Activated naive CD8-positive, alpha-beta T cell treated with anti-CD3 and anti-CD28 coated beads for 36 hours (primary cell): ENCODE measurements at places on chromosomes 4 and X. TPM values are rescaled to one million over a fixed set of nuclear protein-coding genes. Genes with fewer than 3 reads are reported as not detected.

MSANTD1 gene
- total RNA-seq, result 0.24 TPM

DNA sequence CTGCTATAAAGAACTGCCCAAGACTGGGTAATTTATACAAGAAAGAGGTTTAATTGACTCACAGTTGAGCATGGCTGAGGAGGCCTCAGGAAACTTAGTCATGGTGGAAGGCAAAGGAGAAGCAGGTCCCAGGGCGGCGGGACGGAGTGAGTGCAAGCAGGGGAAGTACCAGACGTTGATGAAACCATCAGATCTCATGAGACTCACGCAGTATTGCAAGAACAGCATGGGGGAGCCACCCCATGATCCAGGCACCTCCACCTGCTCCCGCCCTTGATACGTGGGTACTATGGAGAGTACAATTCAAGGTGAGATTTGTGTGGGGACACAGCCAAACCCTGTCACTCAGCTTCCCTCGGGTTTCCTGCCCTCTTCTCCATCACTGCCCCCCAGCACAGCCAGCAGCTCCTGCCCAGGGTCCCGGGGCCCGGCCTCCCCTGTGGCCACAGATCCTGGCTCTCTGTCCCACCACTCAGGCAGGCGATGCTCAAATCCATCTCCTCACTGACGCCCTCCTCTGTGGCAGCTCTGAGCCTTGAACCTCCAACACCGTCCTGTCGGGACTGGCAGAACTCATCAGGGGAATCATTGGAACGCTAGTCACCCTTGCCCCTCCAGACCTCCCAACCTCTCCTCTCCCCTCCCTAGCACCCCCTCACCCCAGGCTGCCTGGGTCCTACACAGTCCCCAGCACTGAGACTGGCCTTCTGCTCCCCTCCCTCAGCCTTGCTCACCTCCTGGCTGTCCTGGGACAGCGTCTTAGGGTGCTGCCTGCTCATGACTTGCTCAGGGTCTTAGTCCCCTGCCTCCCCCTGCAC lies 37.6 kb downstream of the FGFRL1 start:
- no peak overlapping the region for H3K4me3 ChIP-seq
- DNase-seq, result no peak
- peaks cover 2% of the 10 kb centered on the region for H3K4me1 ChIP-seq
- no peak overlapping the region for H3K27ac ChIP-seq
- H3K27me3 ChIP-seq, result peaks cover 37% of the 10 kb centered on the region
- no peaks in the 10 kb centered on the region for H3K36me3 ChIP-seq

DNA sequence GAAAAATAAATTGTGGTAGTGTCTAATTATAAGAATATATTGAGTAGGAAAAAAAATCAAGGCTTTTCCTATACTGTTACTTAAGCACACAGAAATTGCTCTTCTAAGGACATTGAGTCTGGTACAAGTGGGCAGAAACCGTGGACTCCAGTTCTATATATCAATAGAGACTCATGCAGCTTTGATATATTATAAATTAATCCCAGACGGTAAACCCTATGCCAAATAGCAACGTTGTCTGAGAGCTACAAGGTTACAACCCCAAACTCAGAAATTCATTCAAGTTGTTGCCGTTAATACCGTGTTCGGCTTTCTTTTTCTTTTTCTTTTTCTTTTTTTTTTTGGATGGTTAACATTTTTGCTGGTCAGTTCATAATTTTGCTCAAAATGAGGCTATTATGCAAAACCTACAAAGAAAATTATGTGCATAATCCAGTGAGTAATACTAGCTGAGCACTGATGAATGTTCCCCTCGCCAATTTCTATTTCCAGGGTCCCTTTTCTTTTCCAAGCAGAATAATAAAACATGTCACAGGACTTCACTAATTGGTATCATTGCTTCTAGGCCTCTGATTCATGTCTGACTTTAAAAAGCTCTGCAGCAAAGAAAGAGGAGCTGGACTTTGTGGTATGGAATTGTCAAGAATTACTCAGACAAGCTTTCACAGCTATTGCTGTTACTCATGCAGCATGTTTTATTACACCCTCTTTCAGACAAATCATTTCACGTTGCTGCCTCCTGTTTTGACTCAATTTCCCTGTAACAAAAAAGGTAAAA lies 737.7 kb downstream of the NLGN4X start:
- H3K4me1 ChIP-seq, result no peaks in the 10 kb centered on the region
- H3K4me3 ChIP-seq, result no peak overlapping the region
- H3K27ac ChIP-seq, result no peak overlapping the region

CD38 gene
- total RNA-seq, result 40.3 TPM

RBMX2 gene
- 28.4 TPM for total RNA-seq

FANCB gene
- total RNA-seq, result 14.0 TPM

HEPH gene
- not detected for total RNA-seq

- no peaks in the 10 kb centered on the region for H3K4me1 ChIP-seq
- H3K27me3 ChIP-seq, result peaks cover 4% of the 10 kb centered on the region
- no peak overlapping the region for H3K27ac ChIP-seq
- no peak overlapping the region for H3K4me3 ChIP-seq
These were observed 9.5 kb downstream of the FAT1 start for GRCh38 chr4:186714006-186714675.

DNA sequence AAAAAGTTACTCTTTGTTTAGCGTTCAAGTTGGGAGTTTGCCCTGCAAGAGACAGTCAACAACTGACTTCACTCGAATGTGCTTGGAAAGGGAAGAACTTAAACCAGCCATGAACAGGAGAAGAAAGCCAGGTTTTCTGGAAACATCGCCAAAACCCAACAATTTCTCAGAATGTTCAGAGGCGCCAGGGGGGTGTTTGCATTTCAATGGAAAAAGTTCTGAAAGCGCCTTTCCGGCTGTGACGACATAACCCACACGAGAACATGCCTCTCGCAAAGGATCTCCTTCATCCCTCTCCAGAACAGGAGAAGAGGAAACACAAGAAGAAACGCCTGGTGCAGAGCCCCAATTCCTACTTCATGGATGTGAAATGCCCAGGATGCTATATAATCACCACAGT lies 78.1 kb upstream of the ADGRA3 start:
- no peaks in the 10 kb centered on the region for H3K36me3 ChIP-seq
- H3K27ac ChIP-seq, result no peak overlapping the region
- no peak for DNase-seq
- H3K4me1 ChIP-seq, result peaks cover 2% of the 10 kb centered on the region
- no peaks in the 10 kb centered on the region for H3K27me3 ChIP-seq

VAMP7 gene
- total RNA-seq, result 30.1 TPM

GRCh38 chr4:169092889-169093522 lies 83.0 kb upstream of the CBR4 start:
- H3K27ac ChIP-seq, result no peak overlapping the region
- no peaks in the 10 kb centered on the region for H3K36me3 ChIP-seq
- DNase-seq, result no peak
- no peak overlapping the region for H3K4me3 ChIP-seq

DNA sequence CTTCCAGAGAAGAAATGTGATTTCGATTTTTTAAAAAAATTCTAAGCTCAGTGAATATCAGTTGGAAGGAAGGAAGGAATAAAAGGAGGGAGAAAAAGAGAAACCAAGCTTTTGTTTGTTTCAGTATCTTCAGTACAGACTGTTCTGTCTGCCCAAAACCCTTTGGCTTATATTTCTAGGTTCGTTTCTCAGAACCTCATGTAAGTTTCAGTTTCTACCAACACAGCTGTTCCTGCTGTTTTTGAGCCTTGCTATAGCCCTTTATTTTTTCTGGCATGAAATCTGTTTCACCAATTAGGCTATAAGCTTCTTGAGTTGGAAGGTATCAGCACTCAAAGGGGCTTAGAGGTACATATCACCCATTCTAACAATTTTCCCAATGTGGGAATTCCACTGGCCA lies 157.9 kb downstream of the GBA3 start:
- H3K36me3 ChIP-seq, result no peaks in the 10 kb centered on the region
- H3K27ac ChIP-seq, result no peak overlapping the region
- DNase-seq, result no peak
- no peak overlapping the region for H3K4me3 ChIP-seq
- H3K27me3 ChIP-seq, result peaks cover 3% of the 10 kb centered on the region

DNA sequence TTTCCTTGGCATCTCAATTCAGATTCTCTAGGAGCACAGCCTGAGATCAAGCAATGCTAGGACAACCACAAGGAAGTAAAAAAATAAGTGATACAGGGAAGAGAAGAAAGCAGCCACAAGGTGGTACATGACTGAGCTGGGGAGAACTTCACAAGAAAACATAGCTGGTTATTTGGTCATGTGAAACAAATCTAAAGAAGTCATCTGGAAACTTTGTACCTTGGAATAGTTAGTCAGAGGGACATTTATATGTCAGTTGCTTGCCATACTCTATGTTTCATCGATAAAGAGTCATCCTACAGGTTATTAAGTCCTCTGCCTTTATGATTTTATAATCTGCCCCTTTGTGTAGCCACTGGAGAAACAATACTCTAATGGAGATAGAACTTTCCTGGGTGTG lies 575.1 kb downstream of the IL15 start:
- no peak overlapping the region for H3K4me3 ChIP-seq
- peaks cover 24% of the 10 kb centered on the region for H3K36me3 ChIP-seq
- no peak for DNase-seq
- peaks cover 9% of the 10 kb centered on the region for H3K4me1 ChIP-seq
- H3K27ac ChIP-seq, result no peak overlapping the region

DNA sequence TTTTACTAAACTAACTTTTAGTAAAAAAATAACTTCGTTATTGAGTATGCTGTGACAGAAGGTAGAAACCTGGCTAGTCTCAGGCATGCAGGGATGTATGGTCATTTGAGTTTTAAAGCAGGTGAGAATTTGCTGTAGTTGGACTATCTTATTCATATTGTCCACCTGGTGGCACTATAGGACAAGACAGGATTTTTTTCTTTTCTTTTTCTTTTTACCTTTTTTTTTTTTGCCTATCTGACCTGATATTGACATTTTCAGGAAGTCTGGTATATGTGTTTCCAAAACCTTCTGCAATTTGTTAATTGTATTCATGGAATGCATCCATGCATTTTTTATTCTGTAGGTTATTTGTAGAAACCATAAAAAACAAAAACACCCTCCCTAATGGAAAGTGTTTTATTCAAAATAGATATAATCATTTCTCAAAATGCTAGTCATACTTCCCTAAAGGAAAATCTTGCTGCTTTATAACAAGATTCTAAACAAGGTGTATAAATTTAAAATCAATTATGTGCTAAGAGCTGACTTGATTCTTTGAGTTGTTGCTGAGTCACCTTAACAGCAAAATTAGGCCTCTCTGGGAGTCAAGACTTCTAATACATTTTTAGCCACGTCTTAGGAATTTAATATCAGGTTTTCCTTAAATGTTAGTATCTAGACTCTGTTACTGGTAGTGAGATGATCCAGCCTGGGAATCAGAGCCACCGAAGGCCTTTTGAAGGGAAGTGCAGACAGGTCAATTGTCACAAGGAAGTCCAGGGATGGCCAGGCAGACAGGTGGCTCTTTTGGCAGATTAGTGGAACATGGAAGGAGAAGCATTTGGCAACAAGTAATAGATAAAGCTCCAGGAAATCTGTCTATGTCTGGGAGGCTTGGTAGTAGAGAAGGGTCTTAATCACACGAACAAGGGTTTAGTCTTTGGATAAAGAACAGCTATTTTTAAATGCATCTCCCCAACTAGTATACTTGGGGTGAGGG lies 201.3 kb upstream of the GNPDA2 start:
- no peaks in the 10 kb centered on the region for H3K4me1 ChIP-seq
- H3K4me3 ChIP-seq, result no peak overlapping the region
- no peak for DNase-seq
- no peaks in the 10 kb centered on the region for H3K27me3 ChIP-seq

DNA sequence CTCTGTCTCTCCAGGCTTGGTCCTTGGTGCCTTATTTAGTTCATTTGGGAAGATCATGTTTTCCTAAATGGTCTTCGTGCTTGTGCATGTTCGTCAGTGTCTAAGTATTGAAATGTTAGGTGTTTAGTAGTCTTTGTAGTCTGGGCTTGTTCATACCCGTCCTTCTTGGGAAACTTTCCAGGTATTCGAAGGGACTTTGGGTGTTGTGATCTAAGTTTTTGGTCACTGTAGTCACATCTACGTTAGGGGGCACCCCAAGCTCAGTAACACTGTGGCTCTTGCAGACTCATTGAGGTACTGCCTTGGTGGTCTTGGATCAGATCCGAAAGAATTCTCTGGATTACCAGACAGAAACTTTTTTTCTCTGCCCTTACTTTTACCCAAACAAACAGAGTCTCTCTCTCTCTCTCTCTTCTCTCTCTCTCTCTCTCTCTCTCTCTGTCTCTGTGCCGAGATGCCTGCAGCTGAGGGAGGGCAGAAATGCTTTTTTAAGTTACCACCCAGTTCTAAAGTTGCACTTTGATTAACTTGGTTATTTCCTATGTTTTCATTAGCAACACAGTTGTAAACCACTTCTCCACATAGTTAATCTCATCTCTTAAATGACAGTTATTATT lies 67.6 kb upstream of the SLC7A3 start:
- H3K4me3 ChIP-seq, result no peak overlapping the region
- no peaks in the 10 kb centered on the region for H3K4me1 ChIP-seq
- H3K27ac ChIP-seq, result no peak overlapping the region

DNA sequence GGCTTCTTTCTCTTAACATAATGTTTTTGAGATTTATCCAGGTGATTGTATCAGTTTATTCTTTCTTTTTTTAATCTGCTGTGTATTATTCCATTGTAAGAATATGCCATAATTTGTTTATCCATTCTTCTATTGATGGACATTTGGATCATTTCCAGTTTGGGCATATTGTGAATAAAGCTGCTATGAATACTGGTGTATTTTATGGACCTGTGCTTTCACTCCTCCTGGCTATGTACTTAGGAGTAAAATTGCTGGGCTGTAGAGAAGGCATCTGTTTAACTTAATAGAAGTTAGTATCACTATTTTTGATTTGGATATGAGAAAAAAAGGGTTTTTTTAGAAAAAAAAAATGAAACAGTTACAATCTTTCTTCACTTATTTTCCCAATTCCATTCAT lies 50.0 kb upstream of the FAM9C start:
- H3K4me3 ChIP-seq, result peak overlapping the region; percentile 16
- no peaks in the 10 kb centered on the region for H3K27me3 ChIP-seq
- no peak for DNase-seq
- peaks cover 12% of the 10 kb centered on the region for H3K36me3 ChIP-seq
- peak overlapping the region; percentile 68 for H3K27ac ChIP-seq

GDI1 gene
- 68.4 TPM for total RNA-seq

DNA sequence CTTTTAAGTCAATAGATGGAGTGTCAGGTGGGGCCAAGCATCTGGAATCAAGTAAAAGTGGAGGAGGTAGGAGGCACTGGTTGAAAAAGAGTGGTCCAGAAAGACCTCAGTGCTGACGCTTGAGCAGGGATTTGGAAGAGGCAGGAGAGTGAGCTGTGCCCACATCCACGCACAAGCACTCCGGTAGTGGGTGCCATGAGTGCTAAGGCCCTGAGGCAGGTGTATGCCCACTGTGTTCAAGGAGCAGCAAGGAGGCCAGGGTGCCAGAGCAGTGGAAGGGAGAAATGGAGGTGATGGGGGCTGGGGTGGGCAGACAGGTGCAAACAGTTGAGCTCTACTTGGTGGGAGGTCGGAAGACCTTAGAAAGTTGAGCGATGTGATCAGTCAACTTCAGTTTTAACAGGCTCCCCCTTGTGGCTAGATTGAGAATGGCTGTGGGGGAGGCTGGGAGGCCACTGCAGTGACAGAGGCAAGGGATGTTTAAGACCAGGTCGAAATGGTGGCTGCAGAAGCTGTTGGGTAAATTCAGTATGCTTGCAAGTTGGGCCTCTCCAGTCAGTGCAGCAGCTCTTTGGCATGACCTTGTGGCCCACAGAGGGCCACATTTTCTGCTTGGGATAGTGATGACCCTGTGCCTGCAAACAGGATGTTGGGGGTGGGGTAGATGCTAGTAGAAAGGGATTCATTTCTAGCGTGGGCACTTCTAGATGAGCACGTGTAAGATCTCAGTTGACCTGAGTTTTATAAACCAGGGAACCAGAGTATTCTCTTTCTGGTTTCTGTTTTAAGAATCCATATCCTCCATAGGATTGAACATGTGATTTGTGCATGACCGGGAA lies 12.7 kb downstream of the TKTL1 start:
- peak overlapping the region; percentile 69 for H3K27ac ChIP-seq
- H3K36me3 ChIP-seq, result peaks cover 1% of the 10 kb centered on the region
- no peaks in the 10 kb centered on the region for H3K27me3 ChIP-seq
- DNase-seq, result peak; percentile 71
- H3K4me3 ChIP-seq, result no peak overlapping the region
